Activated CD8-positive, alpha-beta memory T cell treated with anti-CD3 and anti-CD28 coated beads for 4 hours (primary cell): ENCODE measurements at places on chromosomes 13 and 19.

- no peak for DNase-seq
Measured at GRCh38 chr19:14377883-14378328, 3.3 kb upstream of the ADGRE5 start.

GRCh38 chr13:29496241-29496712 lies 99.2 kb downstream of the SLC7A1 start:
- DNase-seq = no peak

- no peak for DNase-seq
Measured at GRCh38 chr13:33934951-33935371, 117.0 kb downstream of the RFC3 start.

- DNase-seq = no peak
Measured at GRCh38 chr19:38411041-38411712, 8.3 kb downstream of the FAM98C start.

- DNase-seq = no peak
Measured at GRCh38 chr19:56309511-56310185, 5.0 kb downstream of the ZSCAN5A start.

GRCh38 chr19:38449518-38449917 lies 16.0 kb downstream of the RYR1 start:
- DNase-seq = no peak

- no peak for DNase-seq
Measured at GRCh38 chr19:48108997-48109782, 1.4 kb downstream of the PLA2G4C start.

DNA sequence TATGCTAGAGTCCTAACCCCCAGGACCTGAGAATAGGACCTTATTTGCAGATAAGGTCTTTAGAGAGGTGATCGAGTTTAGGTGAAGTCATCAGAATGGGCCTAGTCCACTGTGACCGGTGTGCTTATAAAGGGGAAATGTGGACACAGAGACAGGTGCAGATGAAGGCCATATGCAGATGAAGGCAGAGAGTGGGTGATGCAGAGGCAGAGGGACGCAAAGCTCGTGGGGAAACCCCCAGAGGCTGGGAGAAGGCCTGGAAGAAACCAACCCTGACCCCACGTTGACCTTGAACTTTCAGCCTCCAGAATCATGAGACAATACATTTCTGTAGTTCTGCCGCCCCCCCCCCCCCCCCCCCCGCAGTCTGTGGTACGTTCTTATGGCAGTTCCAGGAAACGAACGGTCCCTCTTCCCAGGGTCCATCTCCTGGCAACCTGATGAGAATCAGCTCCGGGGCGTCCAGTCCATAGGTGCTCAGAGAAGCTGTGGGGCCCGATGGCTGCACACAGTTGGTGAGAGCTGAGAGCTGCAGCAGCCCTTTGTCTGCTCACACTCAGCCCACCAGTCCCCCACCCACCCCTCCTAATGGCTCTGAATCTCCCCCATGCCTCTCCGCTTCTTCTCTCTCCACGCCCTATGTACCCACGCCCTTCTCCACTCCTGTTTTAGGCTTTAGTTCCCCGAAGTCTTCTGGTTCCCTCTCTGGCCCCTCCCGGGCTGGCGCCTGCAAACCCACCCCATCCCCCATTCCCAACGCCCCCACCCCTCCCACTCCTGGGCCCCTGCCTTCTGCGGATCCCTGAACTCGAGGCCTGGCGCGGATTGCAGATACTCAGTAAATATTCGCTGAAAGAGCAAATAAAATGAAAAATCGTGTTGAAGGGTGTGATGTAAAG lies 218.3 kb upstream of the MAB21L1 start:
- DNase-seq = no peak

- no peak for DNase-seq
Measured at GRCh38 chr13:44484562-44485138, 91.5 kb downstream of the TSC22D1 start.

GRCh38 chr19:48490981-48491792 lies 20.4 kb downstream of the LMTK3 start:
- DNase-seq = peak; percentile 35

DNA sequence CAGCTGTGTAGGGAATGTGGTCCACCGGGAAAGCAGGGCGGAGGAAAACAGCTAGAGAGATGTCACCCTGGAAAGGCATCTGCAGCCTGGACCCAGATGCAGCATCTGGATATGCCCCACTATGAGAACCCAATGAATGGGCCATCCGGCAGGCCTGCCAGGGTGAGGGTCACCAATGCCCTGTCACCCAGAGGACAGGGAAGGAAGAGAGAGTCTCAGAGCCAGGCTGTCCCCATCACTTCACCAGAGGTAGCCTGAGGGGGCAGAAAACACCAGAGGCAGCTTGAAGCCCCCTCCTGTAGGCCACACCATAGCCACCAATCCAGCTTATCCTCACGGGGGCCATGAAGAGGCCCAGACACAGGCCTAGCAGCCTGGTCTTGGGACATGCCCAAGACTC lies 118.8 kb downstream of the TUBA3C start:
- no peak for DNase-seq

DNA sequence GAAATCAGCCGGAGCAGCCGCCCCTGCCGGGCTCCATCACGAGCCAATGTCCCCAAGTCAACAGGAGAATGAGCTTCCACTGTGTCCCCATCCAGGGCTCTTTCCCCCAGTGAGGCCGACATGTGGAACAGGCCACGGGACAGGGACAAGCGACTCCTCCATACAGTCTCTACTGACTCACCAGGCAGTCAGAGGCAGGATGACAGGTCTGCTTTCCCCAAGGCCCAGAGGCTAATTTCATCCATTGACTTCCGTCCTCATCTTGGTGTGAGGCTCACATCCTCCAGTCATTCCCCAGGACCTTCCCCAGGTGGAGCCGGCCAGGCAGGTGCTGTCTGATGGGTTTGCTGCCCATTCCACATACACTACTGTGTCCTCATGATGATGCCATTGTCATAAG lies 3.5 kb downstream of the CEACAM6 start:
- DNase-seq = no peak

GRCh38 chr19:45231891-45232290 lies 13.3 kb downstream of the EXOC3L2 start:
- no peak for DNase-seq

DNA sequence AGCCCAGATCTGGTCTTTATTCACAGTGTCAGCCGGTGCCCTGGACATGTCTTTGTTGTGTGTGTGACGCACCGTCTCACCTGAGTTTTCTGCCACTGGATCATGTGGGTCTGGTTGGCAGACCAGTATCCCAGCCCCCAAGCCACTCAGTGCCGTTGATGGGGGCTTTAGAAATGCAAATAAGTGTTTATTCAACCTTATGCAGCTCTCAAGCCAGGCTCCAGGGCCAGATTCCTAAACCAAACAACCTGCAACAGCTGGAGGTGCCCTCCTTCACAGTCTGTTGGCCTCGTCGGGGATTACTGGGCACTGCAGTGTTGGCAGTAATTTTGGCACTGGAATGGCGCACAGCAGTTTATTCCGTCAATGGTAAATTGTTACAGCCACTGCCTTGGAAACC lies 21.6 kb downstream of the FAM124A start:
- no peak for DNase-seq

DNA sequence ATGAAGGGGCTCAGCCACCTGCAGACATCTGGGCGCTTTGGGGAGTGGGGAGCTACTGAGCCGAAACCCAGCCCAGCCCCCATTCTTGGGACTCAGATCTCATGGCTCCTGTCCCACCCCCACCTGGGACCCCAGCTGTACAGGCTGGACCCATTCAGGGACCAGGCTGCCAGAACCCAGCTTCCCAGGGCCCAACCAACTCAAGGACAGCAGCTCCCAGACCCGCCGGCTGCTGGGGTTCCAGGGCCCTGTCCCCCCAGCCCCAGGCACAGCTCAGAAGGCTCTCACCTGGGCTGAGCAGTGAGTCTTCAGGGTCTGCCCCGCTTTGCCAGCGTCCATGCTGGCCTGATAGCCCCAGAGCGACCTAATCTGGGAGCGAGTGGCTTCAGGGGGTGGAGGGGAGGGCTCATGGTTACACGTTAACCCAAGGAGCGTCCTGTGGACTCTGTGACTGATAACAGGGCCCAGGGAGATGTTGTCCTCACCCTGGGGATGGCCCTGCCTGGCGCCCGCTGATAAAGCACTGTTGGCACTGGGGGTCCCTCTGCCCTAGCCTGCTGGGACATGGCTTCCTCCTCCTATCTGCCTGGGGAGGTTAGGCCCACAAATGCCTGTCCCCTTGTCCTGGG lies at the start of gene TMEM86B:
TSS of gene TMEM86B (minus strand) at position 361 of the 629 bp plus-strand sequence. CDS start at position 339, 22 bp downstream.
- DNase-seq = no peak

DNA sequence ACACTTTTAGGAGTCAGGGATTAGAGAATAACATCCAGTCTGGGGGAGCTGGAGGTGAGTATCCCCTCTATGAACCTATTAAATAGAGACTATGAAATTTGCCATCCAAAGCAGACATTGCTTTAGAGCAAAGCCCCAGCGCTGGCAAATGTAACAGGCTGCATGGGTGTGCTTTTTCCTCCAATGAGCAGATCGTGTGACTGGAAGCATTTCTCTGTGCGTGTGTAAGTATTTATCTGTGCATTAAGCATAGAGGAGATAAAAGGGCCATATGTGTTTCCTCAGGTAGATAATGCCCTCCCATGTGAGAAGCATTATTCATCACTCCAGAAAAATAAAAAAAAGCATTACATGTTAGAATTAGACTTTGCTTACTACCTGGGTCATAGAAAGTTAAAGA lies 924 bp downstream of the TNFSF13B start:
- DNase-seq = no peak

DNA sequence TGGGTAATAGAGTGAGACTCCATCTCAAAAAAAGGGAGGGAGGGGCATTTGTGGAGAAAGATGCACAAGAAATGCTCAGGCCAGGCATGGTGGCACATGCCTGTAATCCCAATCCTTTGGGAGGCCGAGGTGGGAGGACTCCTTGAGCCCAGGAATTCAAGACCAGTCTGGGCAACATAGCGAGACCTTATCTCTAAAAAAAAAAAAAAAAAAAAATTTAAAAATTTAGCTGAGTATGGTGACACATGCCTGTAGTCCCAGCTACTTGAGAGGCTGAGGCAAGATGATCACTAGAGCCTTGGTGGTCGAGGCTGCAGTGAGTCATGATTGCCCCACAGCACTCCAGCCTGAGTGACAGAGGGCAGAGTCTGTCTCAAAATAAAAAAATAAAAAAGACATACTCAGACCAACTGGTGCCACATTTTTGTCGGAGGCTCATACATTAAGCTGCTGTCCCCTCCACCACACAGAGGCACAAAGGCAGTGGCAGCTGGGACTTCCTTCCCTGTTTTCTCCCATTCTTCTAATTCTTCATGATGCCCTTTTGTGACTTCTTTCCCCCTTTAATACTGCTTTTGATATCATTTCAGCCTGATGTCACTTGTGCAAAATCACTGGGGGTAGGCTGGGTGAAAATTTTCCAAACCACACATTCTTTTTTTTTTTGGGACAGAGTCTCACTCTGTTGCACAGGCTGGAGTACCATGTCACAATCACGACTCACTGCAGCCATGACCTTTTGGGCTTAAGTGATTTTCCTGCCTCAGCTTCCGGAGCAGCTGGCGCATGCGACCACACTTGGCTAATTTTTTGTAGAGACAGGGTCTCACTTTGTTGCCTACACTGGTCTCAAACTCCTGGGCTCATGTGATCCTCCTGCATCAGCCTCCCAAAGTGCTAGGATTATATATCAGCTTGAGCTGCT lies 26.8 kb upstream of the CXCL17 start:
- DNase-seq = no peak

DNA sequence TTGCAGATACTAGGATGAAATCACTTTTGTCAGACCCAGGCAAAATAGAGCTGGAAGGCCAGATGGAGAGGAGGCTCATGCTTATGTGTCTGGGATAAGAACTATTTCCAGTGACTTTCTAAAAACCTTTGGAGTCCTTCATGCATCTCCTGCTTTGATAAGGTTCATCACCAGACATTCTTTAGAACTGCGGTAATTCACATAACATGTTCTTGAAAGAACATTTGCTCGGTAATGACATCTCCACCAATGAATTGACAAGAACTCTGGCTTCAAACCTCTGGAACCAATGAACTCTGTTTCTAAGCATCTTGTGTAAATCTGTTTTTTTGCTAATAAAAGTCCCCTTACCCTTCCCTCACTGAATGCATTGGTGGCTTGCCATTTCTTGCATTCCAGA lies 112.0 kb upstream of the KL start:
- no peak for DNase-seq

GRCh38 chr13:74770361-74770760 lies 636.2 kb upstream of the KLF12 start:
- DNase-seq = no peak

GRCh38 chr19:7533925-7534480 lies 1.5 kb upstream of the PNPLA6 start:
- DNase-seq = peak; percentile 70

DNA sequence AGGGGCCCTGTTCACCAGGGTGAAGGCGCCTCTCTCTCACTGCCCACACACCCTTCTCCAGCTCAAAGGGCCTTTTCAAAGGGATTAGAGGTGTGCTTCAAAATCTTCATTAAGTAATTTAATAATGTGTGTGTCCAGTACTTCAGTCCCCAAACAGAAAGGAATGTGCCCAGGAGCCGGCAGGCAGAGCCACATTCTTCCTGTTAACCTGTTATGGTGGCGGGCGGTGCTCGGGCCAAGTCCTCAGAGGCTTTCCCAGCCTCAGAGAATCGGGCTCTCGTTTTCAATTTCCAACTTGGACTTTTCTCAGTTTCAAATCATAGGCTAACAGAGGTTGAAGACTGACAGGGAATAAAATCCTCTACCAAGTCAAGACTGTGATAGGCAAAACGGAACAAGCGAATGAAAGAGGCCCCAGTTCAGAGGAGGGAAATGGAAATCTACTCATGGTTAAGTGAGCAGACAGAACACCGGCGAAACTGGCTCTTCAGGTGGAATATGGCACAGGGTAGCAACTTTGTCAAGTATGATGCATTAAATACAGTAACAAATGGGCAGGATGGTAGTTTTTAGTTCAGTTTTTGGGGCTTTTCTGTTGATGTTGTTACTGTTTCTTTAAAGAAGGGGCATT lies 68.6 kb downstream of the FOXO1 start:
- DNase-seq = no peak

GRCh38 chr13:112351825-112352224 lies 24.3 kb upstream of the SPACA7 start:
- DNase-seq = no peak

DNA sequence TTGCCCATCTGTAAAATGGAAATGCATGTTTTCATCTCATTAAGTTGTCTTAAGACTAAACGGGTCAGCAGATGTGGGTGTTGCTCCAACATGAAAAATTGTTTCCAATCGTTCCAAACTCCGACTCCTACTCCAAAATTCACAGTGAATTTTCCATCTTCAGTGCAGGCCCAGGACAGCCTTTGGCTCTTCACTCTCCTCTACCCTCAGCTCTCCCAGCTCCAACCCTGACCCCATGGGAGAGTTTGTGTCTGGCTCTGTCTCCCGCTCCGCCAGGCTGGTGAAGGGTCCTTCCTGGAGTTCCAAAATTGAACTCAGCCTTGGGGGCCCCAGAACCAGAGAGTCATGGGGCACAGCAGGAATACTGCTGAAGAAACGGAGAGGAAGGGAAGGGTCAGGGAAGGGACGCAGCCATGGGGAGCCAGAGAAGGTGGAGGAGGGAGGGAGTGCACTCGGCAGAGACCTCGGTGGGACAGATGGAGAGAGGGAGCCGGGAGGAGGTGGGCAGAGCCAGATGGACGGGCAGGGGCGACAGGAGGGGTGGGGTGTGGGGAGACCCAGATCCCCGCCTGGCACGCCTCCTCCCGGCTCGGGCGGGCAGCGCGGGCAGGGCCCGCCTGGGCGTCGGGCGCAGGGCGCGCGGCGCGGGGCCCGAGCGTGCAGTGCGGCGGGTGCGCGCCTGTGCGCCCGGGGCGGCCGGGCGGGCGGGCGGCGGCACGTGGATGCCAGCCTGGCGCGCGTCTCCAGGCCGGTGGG lies 45.6 kb downstream of the CELF5 start:
- no peak for DNase-seq
